Astrocyte of the cerebellum (primary cell): ENCODE measurements at places on chromosomes 12 and 14.

DNA sequence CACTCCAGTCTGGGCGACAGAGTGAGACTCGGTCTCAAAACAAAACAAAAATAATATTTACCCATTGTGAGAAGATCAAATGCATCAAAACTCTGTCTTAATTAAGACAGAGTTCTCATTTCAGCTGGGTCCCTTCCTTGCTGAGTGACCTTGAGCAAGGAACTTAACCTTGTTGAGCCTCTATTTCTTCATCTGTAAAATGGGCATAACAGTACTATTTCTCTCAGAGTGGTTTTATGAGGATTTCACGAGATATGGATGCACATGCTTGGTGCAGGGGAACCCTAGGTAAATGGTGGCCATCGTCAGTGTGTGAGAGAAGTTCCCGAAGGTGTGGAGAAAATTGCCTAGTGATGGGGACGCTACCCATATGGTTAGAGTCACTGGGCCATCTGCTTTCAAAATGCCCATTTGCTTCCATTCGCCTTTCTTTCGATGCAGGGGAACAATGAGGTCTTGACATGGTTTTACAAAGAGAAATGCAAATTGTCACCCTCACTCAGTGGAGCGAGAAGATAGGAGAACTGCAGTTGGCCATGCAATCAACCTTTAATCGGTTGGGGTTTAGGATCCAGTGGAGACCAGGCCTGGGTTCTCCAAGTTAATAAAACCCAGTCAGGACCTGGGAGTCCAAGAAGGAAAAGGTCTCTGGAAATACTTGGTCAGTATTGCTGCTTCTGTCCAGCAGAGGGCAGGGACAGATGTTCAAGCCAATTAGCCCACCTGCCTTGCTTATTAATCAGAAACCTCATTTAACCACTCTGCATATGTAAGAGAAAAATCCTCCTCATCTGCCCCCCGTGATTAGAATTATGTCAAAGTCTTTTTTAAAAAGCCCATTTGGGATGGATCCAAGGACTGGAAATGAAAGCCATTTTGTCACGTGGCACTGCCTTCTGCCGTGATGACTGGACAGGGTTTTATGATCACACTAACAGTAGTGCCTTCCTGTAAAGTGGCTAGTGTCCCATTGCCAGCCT is 37.2 kb downstream of the CFAP251 start:
- DNase-seq: no peak

GRCh38 chr12:6083601-6084000 is 40.9 kb downstream of the VWF start:
- no peak for DNase-seq

DNA sequence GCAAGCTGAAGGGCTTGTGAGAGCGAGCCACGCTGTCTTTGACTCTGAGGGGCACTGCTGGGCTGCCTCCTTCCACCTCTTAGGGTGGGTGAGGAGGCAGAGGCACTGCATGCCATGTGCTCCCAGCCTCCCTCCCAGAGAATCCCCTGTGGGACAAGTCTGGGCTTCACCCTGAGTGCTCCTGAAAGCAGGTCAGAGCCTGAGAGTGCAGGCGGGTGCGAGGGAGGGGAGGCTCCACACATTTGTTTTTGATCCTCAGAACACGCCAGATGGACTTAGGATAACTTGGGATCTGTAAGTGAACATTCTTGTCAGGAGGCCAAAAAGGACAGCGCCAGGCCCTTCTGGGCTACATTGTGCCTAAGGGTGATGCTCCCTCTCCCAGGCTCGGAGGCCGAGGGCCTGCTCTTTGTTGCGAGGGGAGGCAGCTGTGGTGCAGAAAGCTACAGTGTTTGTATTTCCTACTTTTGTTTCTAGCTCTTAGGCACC is 155.4 kb downstream of the TMX1 start:
- DNase-seq: peak; percentile 35

- no peak for DNase-seq
Measured at GRCh38 chr12:40104461-40105264, 1.2 kb downstream of the SLC2A13 start.

GRCh38 chr14:39319381-39319780 is 85.7 kb downstream of the MIA2 start:
- no peak for DNase-seq

DNA sequence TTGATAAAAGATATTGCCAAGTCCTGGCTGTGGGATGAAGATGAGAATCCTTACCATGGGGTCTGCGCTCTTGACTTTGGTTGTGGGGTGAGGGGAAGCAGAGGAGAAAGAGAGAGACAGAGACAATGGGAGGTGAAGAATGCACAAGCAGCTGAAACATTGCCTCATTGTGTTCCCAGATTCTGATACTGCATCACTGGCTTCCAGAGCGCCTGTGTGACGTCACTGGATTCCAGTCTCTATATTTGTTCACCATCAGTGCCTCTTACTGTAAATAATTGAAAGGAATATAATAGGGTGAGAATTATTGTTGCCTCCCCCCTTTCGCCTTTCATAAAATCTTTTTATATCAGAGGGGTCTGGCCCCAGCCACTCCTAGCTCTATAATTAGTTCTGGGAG is 188.9 kb upstream of the NTF3 start:
- no peak for DNase-seq

- no peak for DNase-seq
Measured at GRCh38 chr14:33767586-33768457, 183.1 kb downstream of the EGLN3 start.

DNA sequence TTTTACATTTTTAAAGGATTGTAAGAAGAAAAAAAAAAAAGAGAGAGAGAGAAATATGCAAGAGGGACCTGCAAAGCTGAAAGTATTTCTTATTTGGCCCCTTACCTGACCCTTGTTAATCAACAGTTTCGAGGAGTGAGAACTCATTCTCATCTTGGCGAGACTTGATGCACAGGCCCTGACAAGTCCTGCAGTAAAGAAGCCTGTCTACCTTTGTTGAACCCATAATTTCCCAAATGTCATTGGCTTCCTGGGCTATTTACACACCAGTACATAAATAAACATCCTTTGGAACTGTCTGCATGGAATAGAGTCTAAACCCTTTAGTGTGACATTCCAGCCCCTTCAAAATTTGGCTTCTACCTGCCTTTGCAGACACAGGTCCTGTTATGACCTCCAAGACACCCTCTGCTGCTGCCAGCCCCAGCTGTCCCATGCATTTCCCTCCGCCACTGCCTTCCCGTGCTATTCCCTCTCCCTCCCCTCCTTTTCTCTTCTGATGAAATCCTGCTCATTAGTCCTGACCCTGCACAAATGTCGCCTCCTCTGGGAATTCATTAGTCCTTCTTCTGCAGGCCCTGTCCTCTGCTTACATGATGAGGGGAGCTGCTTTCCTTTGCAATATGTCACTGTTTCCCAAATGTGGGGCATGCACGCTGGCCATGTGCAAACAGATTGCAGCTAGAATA is 35.1 kb downstream of the MYL2 start:
- no peak for DNase-seq

DNA sequence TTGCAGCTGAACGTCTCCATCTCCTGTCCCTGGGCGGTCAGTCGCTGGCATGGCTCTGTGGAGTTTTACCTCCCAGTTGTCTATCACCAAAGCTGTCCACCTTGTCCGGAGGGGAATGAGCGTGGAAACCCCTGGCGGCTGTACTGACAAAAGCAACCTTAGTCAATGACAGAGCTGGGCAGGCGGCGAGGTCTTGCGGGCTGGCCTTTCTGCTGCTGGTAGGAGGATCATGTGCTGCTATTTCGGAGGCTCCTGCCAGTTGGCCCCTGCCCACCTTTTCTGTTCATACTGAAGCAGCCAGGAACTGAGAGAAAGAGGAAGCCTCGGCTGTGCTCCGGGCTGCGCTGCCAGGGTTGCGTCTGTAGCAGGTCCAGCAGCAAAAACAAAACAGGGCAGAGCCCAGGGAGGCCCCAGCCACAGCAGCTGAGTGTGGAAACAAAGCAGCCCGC is 57.7 kb downstream of the HMGA2 start:
- DNase-seq: peak; percentile 90

DNA sequence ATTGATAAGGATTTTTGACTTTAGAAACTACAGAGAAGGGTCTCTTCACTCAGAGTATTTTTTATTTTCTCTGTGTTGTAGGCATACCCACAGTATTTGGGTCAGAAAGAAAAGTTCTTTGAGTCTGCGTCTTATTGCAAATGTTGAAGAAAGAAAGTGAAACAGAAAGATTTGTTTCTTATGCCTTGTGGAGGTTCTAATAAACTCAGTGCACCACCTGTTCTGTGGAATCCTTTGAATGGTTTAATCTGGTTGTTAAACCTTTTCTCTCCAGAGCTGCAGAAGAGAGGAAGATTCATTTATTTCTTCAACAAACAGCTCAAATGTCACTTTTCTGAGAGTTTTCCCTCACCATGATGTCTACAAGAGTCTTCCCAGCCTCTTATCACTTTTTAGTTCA is 146.6 kb upstream of the PLEKHG7 start:
- no peak for DNase-seq

GRCh38 chr14:99543985-99544384 is 60.0 kb downstream of the CCDC85C start:
- DNase-seq: no peak

- no peak for DNase-seq
Measured at GRCh38 chr12:85653731-85654455, 182.3 kb downstream of the RASSF9 start.

GRCh38 chr14:74394549-74394948 is 31.5 kb downstream of the SYNDIG1L start:
- no peak for DNase-seq

GRCh38 chr14:55450539-55450938 is 10.1 kb upstream of the TBPL2 start:
- no peak for DNase-seq

- DNase-seq: no peak
Measured at GRCh38 chr14:61570549-61571290, 124.6 kb upstream of the HIF1A start.

GRCh38 chr14:96252999-96253539 is 2.9 kb upstream of the BDKRB1 start:
- DNase-seq: peak; percentile 68

DNA sequence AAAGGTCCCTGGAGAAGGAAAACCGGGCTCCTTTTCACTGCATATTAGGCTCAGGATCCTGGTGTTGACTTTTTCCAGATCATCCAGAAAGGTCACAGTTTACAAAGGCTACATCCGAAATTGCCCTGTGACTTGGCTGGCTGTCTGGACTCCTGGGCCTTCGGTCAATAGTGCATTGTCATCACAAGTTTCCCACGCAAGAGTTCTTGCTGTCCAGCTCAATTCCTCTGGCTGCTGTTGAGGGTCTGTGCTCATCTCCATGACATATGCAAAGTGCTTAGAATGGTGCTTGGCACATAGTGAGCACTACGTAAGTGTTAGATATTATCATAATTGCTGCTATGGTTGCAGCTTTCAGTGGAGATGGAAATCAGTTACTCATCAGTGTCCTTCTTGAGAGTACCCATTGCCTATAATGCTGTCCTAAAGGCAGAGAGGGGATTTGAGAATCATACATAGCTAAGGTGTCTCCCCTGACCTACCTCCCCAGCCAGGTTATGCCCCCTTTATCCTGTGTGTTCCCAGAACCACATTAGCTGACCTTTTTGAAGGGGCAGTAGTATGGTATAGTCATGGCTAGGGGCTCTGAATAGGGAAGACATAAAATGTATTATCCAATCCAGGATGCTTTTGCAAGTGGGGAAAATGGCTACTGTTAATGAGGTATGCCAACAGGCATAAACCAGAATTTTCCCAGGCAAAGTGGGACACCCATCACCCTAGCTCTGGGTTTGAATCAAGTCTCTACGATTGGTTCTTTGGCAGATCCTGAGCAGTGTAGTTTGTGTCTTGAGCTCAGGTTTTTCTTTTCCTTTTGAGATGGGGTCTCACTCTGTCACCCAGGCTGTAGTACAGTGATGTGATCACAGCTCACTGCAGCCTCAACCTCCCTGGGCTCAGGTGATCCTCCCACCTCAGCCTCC is 132.0 kb upstream of the CCND2 start:
- no peak for DNase-seq

DNA sequence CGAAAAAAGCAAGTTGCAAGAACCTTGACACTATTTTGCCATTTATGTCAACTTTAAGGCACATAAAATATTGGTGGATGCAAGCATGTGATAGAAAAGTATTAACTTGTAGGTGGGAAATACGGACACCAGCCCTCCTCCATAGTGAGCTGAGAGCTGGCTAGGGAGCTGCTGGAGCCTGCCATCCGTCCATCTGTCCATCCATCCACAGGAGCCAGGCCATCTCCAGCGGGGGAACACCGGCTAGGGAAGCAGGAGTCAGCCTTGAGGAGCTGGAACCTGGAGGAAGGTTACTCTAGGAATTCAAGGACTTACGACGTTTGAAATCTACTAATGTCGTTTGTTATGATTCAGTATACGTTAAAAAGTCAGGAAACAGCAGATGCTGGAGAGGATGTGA is 120.7 kb upstream of the C14orf180 start:
- no peak for DNase-seq

GRCh38 chr14:104219731-104220214 is 81.4 kb downstream of the KIF26A start:
- no peak for DNase-seq

DNA sequence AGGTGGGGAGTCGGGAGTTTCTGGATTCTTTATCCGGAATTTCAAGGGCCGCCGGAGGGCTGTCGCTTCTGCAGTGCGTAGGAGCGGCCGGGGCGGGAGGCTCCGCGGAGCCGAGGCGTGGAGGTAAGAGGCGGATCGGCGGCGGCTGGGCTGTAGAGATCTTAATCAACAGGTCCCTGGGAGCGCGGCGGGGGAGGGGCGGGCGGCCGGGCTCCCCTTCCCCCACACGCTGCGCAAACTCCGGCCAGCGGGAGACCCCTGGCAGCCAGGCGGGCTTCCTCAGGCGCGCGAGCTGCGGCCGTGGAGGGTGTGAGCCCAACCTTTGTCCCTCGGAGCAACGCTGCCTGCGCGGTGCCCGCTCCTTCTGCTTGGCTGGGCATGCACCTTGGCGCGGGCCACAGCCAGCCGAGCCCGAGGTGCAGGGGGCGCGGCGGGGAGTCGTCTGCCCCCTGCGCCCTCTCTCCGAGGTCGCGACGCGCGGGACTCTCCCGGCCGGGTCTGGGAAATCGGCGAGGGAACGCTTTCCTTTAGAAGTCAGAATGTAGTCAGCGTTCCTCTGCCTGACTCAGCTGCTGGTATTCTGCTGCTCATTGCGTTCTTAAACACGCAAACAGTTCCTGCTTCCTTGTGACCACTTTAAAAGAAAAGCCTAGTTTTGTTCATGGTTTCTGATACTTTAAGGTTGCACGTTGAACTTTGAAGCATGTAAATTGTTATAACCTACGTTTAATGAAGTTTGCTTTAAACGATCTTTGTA is at the start of gene PALS1:
Gene PALS1, plus strand, starts transcription at position 25 of the 757 bp plus-strand sequence. CDS start 37,736 bp downstream, outside the sequence.
- DNase-seq: no peak

DNA sequence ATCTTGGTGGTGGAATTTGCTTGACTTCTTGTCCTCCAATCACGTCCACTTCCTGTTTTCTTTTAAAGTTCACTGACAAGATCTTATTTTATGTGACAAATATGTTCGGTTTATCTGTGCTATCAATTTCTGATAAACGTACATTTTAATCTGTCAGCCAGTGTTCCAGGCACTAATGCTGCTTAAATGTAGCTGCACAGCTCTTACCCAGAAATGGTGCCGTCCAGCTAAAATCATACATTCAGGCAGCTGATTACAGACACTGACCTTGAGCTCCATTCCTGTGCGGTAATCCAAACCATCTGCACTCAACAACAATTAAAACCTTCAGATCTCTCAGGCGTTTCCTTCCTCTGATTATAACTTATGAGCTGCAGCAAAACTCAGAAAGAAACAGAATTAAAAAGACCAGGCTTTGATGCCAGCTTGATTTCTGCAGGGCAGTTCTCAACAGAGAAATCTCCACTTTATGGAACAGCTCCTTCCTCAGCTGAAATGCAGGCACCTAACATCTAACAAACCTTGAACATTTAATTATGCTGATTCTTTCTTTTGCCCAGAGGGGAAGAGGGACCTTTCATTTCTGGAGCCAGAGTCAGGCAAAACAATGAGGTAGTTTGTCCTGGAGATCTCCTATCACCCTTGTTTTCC is 26.4 kb upstream of the RASSF3 start:
- DNase-seq: no peak
